ENCODE measurements at places on chromosomes 1 and 21. TPM values are rescaled to one million over a fixed set of nuclear protein-coding genes. Genes with fewer than 3 reads are reported as not detected.
A peak's percentile ranks its signal among the peaks of the same experiment; 100 is the strongest.

DNA sequence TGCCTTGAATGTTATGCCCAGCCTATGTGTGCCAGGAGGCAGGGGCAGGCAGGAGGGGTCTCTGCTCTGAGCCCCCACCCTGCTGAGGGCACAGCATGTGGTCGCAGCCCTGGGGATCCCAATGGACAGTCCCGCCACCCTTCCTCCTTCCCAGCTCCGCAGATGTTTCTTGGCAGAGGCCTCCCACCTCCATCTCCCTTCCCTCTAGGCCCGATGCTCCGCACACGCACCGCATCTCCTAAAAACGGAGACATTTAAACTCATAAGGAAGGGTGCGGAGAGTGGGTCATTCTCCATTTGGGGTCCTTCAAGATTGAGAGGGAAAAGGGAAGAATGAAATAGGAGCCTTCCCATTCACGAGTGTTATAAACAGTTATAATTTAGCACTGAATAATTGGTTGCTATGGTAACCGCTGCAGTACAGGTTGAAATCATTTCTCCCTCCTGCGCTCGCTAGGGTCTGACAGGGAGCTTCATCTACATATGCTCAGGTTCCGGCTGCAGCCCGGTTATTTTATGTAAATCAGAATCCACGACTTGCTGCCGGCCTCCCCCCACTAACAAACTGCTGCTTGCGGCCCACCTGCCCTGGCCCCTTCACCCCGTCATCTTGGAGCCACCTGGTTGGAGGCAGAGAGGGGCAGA, 16.0 kb downstream of the CHD5 start:
- H3K4me1 ChIP-seq: no peaks in the 10 kb centered on the region
- H3K27ac ChIP-seq: no peak overlapping the region
- DNase-seq: no peak
- H3K4me3 ChIP-seq: no peak overlapping the region

- peaks cover 51% of the 10 kb centered on the region for H3K4me1 ChIP-seq
- H3K4me3 ChIP-seq: peak overlapping the region; percentile 95
- H3K36me3 ChIP-seq: peaks cover 11% of the 10 kb centered on the region
- DNase-seq: peak; percentile 91
- H3K27me3 ChIP-seq: no peaks in the 10 kb centered on the region
- peak overlapping the region; percentile 81 for H3K27ac ChIP-seq
These were observed 4.3 kb downstream of the SKI start for GRCh38 chr1:2232255-2232915.

- no peaks in the 10 kb centered on the region for H3K27me3 ChIP-seq
- DNase-seq: no peak
- H3K36me3 ChIP-seq: no peaks in the 10 kb centered on the region
- no peak overlapping the region for H3K27ac ChIP-seq
These were observed 48.4 kb downstream of the NEK7 start for GRCh38 chr1:198205016-198205684.

- DNase-seq: no peak
- peaks cover 39% of the 10 kb centered on the region for H3K4me1 ChIP-seq
- peaks cover 6% of the 10 kb centered on the region for H3K36me3 ChIP-seq
- H3K4me3 ChIP-seq: peak overlapping the region; percentile 99
- H3K27ac ChIP-seq: peak overlapping the region; percentile 45
These were observed 1.3 kb downstream of the RTCA start for GRCh38 chr1:100267284-100267683.

DNA sequence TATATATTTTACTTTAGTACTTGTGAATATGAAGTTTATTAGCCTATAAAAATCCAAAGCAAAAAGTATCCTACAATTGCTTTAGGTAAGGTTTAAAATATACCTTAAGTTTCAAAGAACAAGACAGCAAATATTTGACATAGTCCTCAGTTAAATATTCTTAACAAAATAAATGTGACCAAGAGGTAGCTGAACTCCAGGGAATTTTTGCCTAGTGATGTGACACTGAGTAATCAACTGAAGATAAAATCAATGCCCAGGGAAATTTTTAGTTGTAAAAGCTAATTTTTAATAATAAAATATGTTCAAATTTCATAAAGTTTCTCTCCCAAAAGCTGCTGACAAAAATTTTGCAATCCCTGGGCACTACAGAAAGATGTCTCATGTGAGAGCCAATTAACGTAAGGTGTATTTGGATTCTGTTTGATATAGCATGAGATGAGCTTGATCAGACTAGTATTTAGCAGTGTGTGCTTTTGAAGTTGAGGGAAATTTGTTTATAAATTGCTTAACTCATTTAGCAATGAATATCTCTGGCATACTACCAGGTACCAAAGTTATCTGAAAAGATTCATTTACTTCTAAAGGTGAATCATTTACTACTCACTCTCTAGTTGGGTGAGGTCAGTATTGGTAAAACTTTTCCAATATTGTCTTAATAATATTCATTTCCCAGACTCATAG, 80.2 kb upstream of the PALMD start:
- no peaks in the 10 kb centered on the region for H3K27me3 ChIP-seq
- peak overlapping the region; percentile 38 for H3K4me3 ChIP-seq
- no peaks in the 10 kb centered on the region for H3K36me3 ChIP-seq
- peaks cover 65% of the 10 kb centered on the region for H3K4me1 ChIP-seq
- peak overlapping the region; percentile 96 for H3K27ac ChIP-seq

GRCh38 chr1:160166166-160166868, 14.9 kb downstream of the ATP1A4 start:
- peaks cover 19% of the 10 kb centered on the region for H3K27me3 ChIP-seq
- DNase-seq: no peak
- no peak overlapping the region for H3K4me3 ChIP-seq
- peaks cover 39% of the 10 kb centered on the region for H3K4me1 ChIP-seq

- H3K27me3 ChIP-seq: no peaks in the 10 kb centered on the region
- peak; percentile 59 for DNase-seq
- peaks cover 86% of the 10 kb centered on the region for H3K4me1 ChIP-seq
- H3K4me3 ChIP-seq: no peak overlapping the region
- no peak overlapping the region for H3K27ac ChIP-seq
These were observed 246.3 kb upstream of the RAB4A start for GRCh38 chr1:229024528-229025130.

GRCh38 chr1:79852004-79852403, 845.5 kb upstream of the ADGRL4 start:
- no peak overlapping the region for H3K4me3 ChIP-seq
- no peak for DNase-seq
- H3K27ac ChIP-seq: no peak overlapping the region
- no peaks in the 10 kb centered on the region for H3K4me1 ChIP-seq
- H3K36me3 ChIP-seq: no peaks in the 10 kb centered on the region

DNA sequence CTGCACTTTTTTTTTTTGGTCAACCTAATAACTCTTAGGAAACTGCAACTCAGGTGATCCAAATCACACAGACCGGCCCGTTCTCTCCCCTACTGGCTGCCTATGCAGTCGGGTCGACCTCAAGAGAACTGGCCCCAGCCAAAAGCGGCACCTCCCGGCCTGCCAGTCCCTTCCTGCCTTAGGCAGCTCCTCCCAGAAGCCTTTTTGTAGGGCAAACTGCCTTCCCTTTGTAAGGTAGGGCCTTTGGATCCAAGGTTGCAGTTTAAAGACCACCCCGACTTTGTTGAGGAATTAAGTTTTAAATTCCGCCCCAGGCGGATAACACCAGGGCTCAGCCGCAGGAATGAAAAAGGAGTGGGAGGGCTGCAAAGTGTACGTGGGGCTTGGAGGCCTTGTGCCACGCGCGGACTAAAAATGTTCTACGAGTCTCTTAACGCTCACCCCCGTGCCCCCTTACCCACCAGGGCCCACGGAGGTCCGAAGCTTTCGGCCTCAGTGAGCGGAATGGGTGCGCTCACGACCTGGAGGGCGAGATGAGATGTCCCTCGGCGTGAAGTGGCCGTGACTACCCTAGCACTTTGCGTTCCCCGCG, 642 bp upstream of the ST3GAL3 start:
- H3K36me3 ChIP-seq: peaks cover 32% of the 10 kb centered on the region
- peaks cover 30% of the 10 kb centered on the region for H3K4me1 ChIP-seq

GRCh38 chr1:19033926-19034680, 77.6 kb upstream of the IFFO2 start:
- no peak overlapping the region for H3K27ac ChIP-seq
- peaks cover 11% of the 10 kb centered on the region for H3K27me3 ChIP-seq
- H3K4me3 ChIP-seq: no peak overlapping the region
- peaks cover 51% of the 10 kb centered on the region for H3K4me1 ChIP-seq
- no peak for DNase-seq

DNA sequence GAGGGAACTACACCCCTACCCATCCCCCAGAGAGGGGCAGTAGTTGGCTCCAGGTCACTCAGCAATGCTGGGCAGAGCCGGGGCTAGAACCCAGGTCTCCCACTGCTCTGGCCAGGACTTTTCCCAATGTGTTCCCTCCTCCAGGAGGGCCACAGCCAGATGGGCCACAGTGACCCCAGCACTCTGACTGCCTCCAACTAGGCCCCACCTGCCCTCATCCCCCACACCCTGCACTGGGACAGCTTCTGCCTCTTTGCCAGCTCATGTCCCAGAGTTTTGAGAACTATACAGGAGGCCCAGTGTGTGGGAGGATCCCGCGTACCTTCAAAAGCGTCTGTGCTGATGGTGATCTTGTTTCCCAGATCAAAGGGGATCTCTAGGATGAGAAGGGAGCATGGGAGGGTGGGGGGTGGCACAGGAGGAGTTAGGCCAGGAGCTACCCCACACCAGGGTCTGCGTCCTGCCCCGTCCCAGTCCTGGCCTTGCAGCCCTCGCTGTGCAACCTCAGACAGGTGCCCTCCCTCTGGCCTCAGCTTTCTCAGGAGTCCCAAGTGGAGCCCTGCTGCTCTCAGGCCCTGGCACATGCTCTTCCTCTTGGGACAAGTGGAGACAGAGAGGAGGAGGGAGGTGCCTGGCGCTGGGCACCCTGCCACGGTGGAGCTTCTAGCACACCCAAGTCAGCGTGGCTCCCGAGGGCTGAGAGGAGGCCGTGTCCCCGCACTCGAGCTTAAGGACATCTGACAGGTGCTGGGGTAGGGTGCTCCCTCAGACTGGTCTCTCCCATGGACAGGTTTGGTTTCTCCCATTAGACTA, 22.0 kb downstream of the MYOM3 start:
- DNase-seq: no peak
- H3K27me3 ChIP-seq: no peaks in the 10 kb centered on the region
- no peak overlapping the region for H3K4me3 ChIP-seq
- peaks cover 17% of the 10 kb centered on the region for H3K36me3 ChIP-seq
- H3K27ac ChIP-seq: no peak overlapping the region
- H3K4me1 ChIP-seq: peaks cover 1% of the 10 kb centered on the region

GRCh38 chr1:62391369-62391971, 45.4 kb upstream of the USP1 start:
- no peaks in the 10 kb centered on the region for H3K27me3 ChIP-seq
- peaks cover 64% of the 10 kb centered on the region for H3K4me1 ChIP-seq
- no peak overlapping the region for H3K27ac ChIP-seq
- DNase-seq: peak; percentile 62

- DNase-seq: no peak
- H3K27me3 ChIP-seq: no peaks in the 10 kb centered on the region
- H3K36me3 ChIP-seq: no peaks in the 10 kb centered on the region
- H3K4me1 ChIP-seq: no peaks in the 10 kb centered on the region
These were observed 131.0 kb upstream of the CSF3R start for GRCh38 chr1:36613721-36614120.

DNA sequence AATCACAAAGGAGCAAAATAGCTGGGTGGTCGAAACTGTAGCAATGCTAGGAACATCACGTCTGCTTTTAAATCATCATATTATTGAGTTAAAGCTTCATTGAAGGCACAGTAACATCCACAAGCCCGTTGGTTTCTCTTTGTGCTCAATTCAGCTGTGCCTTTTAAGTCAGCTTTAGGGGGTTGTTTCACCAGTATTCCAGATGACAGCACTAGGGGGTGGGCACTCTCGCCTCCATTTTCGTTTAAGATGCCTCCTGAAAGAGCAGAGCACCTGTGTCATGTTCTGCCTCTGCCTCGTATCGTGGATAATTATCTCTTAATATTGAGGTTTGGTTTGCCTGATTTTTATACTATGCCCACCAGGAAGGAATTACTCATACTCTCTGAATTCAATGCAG, 139.8 kb upstream of the PTBP2 start:
- H3K4me3 ChIP-seq: no peak overlapping the region
- no peaks in the 10 kb centered on the region for H3K36me3 ChIP-seq
- no peak for DNase-seq
- H3K27me3 ChIP-seq: no peaks in the 10 kb centered on the region

- H3K36me3 ChIP-seq: no peaks in the 10 kb centered on the region
- no peaks in the 10 kb centered on the region for H3K4me1 ChIP-seq
- DNase-seq: no peak
- H3K4me3 ChIP-seq: no peak overlapping the region
- H3K27me3 ChIP-seq: no peaks in the 10 kb centered on the region
These were observed 575.1 kb upstream of the BEND5 start for GRCh38 chr1:49351768-49352167.

- H3K4me3 ChIP-seq: no peak overlapping the region
- DNase-seq: no peak
These were observed 11.5 kb upstream of the ABCG1 start for GRCh38 chr21:42207426-42207825.

GRCh38 chr1:93958726-93959100, 49.5 kb upstream of the GCLM start:
- peaks cover 60% of the 10 kb centered on the region for H3K4me1 ChIP-seq
- H3K27ac ChIP-seq: no peak overlapping the region
- no peaks in the 10 kb centered on the region for H3K36me3 ChIP-seq
- DNase-seq: no peak

GRCh38 chr1:242089911-242090310, 91.0 kb upstream of the MAP1LC3C start:
- H3K36me3 ChIP-seq: no peaks in the 10 kb centered on the region
- H3K27me3 ChIP-seq: no peaks in the 10 kb centered on the region
- DNase-seq: no peak
- H3K27ac ChIP-seq: no peak overlapping the region
- no peak overlapping the region for H3K4me3 ChIP-seq

DNA sequence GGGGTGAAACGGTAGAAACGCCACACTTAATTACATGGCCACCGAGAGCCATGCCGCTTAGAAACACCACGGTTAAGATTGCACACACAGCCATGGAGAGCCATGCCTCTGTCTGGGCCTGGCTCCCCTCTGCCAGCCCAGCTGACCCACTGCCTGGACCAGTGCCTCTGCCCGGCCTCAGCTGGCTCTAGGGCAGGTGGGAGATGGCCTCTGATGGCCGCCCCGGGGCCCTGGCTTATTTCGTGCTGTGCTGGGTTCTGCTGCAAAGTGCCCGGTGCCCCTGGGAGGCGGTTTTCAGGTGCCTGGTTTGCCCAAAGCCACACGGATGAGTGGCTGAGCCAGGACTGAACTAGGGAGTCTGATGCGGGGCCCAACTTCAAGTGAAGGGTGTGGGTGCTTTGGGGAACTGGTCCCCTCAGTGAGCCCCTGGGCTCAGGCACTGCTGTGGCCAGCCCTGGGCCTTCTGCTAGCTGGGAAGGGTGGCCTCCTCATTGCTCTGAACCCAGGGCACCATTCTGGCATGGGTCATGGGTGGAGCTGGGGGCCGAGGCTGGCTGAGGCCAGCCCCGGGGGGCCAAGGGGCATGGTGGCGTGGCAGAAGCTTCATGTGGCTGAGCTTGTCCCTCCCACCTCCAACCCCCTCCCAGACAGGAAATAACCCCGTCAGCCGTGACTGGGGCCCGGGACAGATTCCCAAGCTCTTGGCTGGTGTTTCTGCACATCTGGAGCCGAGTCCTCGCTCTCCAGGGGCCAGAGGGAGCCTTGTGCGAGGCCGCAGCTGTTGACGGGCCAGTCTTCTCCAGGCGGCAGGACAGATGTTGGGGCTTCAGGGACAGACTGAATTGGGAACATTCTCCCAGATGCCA, 1.9 kb upstream of the GPR153 start:
- H3K27me3 ChIP-seq: no peaks in the 10 kb centered on the region
- peaks cover 35% of the 10 kb centered on the region for H3K4me1 ChIP-seq
- H3K27ac ChIP-seq: no peak overlapping the region
- DNase-seq: no peak

CFAP141 gene
- not detected for total RNA-seq

LCE6A gene
- not detected for total RNA-seq

CROCC gene
- 2.6 TPM for total RNA-seq

EDARADD gene
- total RNA-seq: not detected

SPRR1A gene
- not detected for total RNA-seq

EFNA3 gene
- 1.6 TPM for total RNA-seq

HAO2 gene
- total RNA-seq: not detected

SCAMP3 gene
- 46.8 TPM for total RNA-seq

All from HepG2 (cell line).